ENCODE measurements at places on chromosomes 7 and 10.
A peak's percentile ranks its signal among the peaks of the same experiment; 100 is the strongest.

GRCh38 chr10:88080213-88080612 lies 216.8 kb downstream of the PTEN start:
- DNase-seq = peak; percentile 54

DNA sequence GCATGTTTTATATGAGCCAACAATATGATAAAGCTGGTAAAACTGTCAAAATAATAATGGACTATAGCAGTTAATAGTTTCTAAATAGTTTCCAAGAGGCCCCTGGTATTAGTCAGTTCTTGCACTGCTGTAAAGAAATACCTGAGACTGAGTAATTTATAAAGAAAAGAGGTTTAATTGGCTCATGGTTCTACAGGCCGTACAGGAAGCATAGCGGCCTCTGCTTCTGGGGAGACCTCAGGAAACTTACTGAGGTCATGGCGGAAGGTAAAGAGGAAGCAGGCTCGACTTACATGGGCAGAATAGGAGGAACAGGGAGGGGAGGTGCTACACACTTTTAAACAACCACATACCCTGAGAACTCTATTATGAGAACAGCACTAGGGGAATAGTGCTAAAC lies 104.6 kb downstream of the PPP1R9A start:
- no peak for DNase-seq

GRCh38 chr10:13801156-13801906 lies 214.6 kb downstream of the PRPF18 start:
- no peak for DNase-seq

GRCh38 chr10:11875494-11876281 lies 52.5 kb downstream of the PROSER2 start:
- DNase-seq = no peak

GRCh38 chr10:34310234-34310633 lies 504.9 kb downstream of the PARD3 start:
- no peak for DNase-seq

GRCh38 chr10:72503241-72503640 lies 122.6 kb downstream of the MICU1 start:
- DNase-seq = no peak

- DNase-seq = no peak
Measured at GRCh38 chr10:6788731-6789130, 208.7 kb upstream of the PRKCQ start.

- DNase-seq = no peak
Measured at GRCh38 chr7:30973791-30974604, 10.2 kb downstream of the GHRHR start.

DNA sequence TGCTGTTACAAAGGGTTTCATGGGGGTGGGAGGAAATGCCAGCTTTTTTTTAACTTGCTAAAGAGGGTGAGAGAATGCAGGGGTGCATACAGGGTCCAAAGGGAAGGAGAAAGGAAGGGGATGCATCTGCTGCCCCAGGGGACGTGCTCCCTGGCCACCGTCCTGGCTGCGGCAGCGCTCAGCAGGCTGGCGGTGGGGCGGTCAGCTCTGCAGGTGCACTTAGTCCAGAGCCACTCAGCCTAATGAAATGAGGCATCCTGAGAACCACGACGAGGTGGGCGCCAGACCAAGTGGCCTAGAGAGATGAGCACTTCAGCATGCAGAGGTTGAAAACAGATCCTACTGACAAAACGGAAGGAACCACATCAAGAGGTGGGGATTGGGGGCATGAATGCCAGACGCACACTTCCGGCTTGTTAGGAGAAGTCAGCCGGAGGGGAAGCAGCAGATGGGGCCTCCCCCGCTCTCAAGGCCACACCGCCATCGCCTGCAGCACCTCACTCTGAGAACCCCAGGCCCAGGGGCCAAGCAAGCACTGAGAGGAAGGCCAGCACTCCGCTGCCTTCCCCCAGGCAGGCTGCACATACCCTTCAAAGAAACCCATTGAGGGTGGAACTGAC lies 94.5 kb downstream of the MAD1L1 start:
- peak; percentile 93 for DNase-seq

GRCh38 chr7:137519181-137519691 lies 175.7 kb upstream of the PTN start:
- DNase-seq = no peak

DNA sequence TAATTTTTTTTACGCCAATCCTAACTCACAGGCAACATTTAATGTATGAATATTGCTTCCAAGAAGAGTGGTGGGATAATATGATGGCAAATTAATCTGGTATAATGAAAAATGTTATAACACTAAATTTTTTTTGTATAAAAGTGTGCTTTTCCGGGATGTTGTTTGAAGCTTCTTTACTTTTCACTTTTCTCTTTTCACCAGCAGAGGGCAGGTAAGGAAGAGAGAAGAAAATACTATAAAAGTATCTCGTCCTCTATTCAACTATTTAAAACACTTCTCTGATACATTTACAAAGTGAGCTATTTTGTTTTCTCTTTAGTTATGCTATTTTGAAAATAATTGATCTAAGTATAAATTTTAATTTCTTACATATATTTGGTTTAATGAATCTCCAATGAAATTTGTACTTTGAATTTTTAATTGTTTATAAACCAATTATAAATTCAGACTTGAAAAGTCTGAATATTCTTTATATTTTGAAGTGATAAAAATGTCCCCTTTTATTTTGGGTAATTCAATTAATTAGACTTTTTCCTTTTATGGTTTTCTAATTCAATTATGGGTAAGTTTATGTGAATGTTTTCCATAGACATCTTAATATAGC lies 20.7 kb upstream of the CFTR start:
- no peak for DNase-seq

GRCh38 chr10:71727105-71727737 lies 7.6 kb upstream of the C10orf105 start:
- DNase-seq = peak; percentile 67

- DNase-seq = no peak
Measured at GRCh38 chr10:129523031-129523722, 56.1 kb downstream of the MGMT start.

DNA sequence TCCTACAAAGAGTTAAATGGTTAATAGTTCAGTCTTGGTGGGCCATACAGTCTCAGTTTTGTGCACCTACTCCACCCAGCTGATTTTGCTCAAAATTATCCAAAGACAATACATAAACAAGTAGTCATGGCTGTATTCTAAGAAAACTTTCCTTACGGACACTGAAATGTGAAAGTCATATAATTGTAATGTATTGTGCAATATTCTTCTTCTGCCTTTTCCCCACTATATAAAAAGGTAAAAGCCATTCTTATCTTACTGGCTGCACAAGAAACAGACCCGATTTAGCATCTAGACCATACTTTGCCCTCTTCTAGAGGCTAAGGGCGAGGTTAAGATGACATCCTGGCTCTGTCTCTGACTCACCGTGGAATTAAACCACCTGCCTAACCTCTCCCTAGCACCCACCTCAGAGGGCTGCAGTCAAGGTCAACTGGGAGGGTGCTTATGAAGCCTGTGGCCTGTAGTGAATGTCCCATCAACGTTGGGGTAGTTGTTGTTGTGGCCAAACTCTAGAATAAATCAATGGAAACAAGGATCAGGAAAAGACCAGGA lies 63.8 kb upstream of the DOCK1 start:
- DNase-seq = no peak
